Midbrain (tissue), 1 donor: ENCODE measurements at places on chromosomes 3 and 15.

DNA sequence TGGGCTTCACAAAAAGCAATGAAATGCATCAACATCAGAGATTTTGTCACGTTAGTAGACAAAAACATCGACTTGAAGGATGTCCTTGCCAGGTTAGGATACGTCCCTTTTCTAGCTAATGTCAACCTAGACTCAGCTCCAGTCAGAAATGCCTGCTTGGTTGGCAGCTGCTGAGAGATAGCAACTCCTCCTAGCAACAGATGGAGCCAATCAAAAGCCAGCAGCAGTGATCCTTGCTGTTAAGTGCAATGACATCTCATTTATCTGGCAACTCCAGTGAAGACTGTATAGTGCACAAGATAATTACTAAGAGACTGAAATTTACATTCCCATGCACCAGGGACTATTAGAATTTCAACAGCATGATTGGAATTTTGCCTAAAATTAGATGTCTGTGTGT, 424.1 kb downstream of the FGF12 start:
- no peak for DNase-seq

DNA sequence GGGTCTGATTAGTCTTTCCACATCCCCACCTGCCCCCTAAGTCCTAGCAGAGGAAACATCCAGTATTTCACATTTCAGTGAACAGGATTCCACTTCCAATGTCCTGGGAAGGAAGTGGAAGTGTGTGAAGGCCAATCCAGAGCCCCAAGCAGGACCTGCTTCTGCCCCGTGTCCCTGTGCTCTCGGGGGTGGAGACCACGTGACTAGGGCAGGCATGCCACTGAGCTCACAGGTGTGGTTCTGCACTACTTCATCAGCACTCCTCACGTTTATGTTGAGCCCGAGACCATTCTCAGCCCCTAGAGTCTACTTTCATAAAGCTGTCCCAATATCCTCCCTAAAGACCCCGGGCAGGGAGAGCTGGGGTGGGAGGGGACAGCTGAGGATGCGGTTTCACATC, 84.3 kb downstream of the RAB11A start:
- DNase-seq = no peak

DNA sequence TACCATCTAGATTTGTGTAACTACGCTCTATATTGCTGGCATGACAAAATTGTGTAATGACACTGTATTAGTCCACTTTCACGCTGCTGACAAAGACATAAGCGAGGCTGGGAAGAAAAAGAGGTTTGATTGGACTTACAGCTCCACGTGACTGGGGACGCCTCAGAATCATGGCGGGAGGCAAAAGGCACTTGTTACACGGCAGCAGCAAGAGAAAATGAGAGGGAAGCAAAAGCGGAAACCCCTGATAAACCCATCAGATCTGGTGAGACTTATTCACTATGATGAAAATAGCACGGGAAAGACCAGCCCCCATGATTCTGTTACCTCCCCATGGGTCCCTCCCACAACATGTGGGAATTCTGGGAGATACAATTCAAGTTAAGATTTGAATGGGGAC, 905.7 kb downstream of the DIPK2A start:
- no peak for DNase-seq

- no peak for DNase-seq
These were observed 72.0 kb downstream of the AKAP13 start for GRCh38 chr15:85452436-85452835.

- no peak for DNase-seq
These were observed 6.6 kb downstream of the TIPARP start for GRCh38 chr3:156681002-156681401.

- no peak for DNase-seq
These were observed 150.2 kb downstream of the DNAJB8 start for GRCh38 chr3:128316481-128316891.

GRCh38 chr15:80822676-80823075, 43.5 kb downstream of the CEMIP start:
- no peak for DNase-seq
